Choroid plexus epithelial cell (primary cell): ENCODE measurements at places on chromosomes 12 and 14.

GRCh38 chr14:41171045-41171444, 435.6 kb upstream of the LRFN5 start:
- no peak for DNase-seq

- DNase-seq, result no peak
These were observed 63.5 kb downstream of the CLMN start for GRCh38 chr14:95256002-95256775.

- DNase-seq, result no peak
These were observed 431.8 kb downstream of the DPF3 start for GRCh38 chr14:72462056-72462455.

GRCh38 chr14:52313903-52314594, at the start of gene PTGER2:
PTGER2 (plus strand) TSS chr14:52314312; CDS start chr14:52314549, 237 bp downstream.
- peak; percentile 97 for DNase-seq

- DNase-seq, result peak; percentile 42
These were observed 42.4 kb downstream of the ERH start for GRCh38 chr14:69355607-69356281.

DNA sequence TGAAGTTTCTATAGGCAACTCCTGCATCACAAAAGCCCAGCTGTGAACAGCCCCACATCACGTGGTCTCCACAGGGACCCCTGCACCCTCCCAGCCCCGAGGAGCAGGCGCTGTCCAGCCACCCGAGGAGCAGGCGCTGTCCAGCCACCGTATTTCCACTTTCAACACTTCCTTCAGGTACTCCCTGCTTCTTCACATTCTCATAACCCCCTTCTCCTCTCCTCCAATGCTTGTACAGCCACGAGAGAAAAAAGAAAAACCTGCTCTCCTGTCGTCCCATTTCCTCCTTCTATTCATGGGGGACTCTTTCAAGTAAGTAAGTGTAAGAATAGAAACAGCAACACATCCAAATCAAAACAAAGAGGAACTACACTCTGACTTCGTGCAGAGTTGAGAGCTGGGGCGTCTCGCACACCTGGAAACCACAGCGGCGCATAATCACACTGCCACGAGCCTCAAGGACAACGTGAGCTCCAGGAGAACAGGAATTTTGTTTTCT, 11.9 kb downstream of the CDC42BPB start:
- peak; percentile 34 for DNase-seq

GRCh38 chr12:79140711-79141110, 276.1 kb downstream of the SYT1 start:
- DNase-seq, result no peak

GRCh38 chr12:20508359-20508758, 140.0 kb downstream of the PDE3A start:
- DNase-seq, result peak; percentile 90

DNA sequence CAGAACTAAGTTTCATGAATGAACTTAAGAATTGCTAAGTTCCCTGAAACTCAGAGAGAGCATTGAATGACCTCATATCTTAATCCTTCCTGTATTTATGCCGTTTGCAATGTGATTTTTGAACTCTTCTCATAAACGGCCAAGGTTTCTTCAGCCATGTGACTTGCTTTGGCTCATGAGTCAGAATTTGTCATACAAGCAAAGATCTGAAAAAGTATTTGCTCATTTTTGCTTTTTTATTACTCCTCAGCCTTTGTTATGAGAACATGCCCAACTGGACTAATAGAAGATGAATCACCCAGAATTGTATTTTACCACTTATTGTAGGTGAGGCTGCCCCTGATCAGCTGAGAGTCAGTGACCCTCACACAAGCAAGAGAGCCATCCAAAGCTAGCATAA, 693.8 kb downstream of the BCL11B start:
- peak; percentile 14 for DNase-seq

- no peak for DNase-seq
These were observed 28.2 kb downstream of the KIAA0586 start for GRCh38 chr14:58455593-58456265.

DNA sequence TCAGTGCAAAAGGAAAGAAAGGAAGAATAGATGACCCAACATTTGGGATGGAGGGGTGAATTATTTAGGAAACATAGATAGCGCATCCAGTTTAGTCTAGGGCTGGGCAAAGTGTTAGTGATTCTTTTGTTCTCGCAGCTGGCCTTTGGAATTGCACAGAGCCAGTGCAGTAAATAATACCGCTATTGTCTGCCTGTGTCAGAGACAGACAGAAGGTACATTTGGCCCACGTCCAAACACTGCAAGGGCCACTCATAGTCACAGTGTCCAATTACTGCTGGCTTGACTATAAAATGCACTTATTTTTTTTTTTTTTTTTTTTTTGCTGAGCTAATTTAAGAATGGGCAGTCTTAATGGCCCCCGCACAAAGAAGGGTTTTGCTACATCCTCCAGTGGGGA, 638.6 kb downstream of the BCL11B start:
- DNase-seq, result no peak

- no peak for DNase-seq
These were observed 7.6 kb downstream of the EML1 start for GRCh38 chr14:99800781-99801180.
